NCI-H2107 (cell line): ENCODE measurements at places on chromosomes 11 and 22.
A peak's percentile ranks its signal among the peaks of the same experiment; 100 is the strongest.

DNA sequence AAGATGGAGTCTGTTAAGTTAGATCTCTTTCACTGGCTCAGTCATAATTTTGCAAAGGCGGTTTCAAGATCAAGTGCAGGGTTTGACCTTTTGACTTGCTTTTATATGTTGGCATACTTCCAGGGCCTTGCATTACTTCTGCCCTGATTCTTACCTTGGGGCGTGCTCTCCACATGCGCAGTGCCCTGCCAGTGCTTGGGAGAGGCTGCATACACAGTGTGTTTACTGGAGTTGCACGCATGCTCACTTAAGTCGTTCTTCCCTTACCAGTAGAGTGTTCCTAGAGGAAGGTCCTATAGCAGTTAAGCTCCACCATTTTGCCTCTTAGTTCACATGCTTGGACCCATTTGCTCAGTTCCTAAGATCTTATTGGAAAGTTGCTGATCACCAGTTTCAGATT, 21.0 kb upstream of the TMEM123 start:
- no peak for DNase-seq

- no peak for DNase-seq
Observed at GRCh38 chr11:70510106-70510505, 111.8 kb downstream of the CTTN start.

GRCh38 chr22:30695871-30696655, 1.4 kb downstream of the OSBP2 start:
- DNase-seq = no peak

DNA sequence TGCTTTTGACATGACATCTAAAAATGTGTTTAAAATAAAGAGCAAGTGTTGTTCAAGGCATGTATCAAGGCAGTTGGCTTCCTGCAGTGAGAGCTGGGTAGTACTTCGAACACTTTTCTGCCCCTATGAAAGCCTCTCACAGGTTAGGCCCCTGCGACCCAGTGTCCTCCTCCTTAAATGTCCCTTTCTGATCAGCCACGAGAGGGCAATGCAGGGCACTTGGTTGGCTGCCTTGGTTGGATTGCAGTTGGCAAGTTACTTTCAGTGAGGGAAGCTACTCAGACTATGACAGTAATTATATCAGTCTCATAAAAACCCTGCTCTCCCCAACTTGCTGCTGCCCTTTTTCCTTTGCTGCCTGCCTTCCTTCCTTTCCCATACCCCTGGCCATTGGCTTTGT, 743.8 kb downstream of the NTM start:
- peak; percentile 52 for DNase-seq

DNA sequence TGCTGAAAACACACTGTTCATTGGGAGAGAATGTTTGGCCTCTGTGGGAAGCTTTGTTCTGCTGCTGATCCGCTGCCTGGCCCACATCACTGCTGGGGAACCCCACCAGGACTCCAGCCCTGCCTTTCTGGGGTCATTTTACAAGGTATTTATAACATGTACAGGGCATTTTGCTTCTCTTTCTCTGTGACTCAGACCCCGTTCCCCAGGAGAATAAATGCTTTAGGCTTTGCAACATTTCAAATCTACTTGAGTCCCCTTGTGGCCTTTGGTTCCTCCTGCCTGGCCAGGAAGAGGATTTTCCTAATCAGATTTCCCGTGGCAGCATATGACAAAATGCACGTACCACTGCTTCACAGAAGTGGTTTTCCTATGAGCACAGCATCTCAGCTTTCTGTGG, 43.0 kb downstream of the BTG4 start:
- DNase-seq = no peak

GRCh38 chr11:117796872-117797529, at the start of gene DSCAML1:
DSCAML1 (minus strand) TSS chr11:117797216; CDS start chr11:117797079, 137 bp downstream.
- DNase-seq = no peak

- no peak for DNase-seq
Observed at GRCh38 chr11:66391322-66391721, 19.8 kb upstream of the SLC29A2 start.

DNA sequence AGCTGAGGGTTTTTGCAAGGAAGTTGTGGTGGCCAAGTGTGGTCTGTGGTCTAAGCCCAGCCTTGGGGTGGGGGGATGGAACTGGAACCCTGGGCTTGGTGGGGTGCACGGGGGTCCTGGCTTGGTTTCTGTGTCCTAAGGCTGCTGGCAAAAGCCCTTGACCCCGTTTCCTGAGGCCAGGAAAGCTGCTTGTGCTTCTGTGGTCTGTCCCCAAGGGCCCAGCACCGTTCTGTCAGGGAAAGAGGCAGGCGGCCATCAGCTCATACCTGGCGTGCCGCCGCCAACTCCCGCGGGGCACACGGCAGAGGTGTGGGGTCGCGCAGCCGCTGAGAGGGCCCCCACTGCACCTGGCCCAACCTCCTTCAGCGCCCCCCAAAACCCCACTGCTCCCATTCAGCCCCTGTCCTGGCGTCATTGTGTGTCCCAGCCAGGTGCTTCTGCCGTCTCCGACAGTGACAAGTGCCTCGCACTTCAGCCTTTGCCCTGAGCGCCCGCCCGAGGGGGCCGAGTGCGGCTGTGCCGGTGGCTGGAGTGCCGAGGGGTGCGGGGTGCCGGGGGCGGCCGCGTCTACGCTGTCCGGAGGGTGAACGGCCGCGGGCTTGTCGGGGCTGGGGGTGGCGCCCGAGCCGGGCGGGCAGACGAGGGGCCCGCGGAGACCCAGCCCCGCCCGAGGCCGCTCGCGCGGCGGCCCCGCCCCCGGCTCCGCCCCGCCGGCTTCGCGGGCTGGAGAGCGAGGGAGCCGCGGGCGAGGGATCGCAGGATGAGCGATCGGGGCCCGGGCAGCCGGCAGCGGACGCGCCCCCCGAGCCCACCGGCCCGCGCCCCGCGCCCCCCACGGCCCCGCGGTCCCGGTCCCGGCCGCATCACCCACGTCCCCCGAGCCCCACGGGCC, at the start of gene CNIH2:
TSS of gene CNIH2 (plus strand) at position 705 of the 892 bp plus-strand sequence. CDS start 282 bp downstream, outside the sequence.
- no peak for DNase-seq

GRCh38 chr11:60251485-60252212, 8.7 kb upstream of the MS4A4E start:
- DNase-seq = no peak

DNA sequence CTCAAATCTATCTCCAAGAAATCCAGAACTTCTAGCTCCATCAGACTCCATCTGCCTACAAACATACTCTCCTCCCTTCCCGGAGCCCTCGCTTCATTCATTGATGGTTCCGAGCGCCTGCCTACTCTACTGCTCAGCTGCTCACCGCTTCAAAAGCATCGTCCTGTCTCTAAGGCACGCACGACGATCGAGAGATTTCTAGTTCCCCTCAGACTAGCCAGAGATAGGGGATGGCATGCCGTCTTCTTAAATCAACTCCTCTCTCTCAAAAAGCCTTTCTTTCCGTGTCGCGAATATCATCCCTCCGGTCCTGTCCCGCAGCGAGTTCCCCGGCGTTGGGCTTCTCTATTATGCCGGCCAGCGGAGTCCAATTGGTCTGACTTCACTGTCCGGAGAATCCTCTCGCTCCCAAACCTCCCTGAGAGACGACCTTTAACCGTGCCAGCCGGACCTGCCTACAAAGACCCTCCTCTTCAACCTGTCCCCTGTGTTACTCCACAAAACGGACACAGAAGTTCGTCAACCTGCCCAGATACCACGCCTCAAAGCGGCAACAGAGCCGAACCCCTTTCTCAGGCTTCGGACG, 592 bp downstream of the EEF1G start:
- no peak for DNase-seq

DNA sequence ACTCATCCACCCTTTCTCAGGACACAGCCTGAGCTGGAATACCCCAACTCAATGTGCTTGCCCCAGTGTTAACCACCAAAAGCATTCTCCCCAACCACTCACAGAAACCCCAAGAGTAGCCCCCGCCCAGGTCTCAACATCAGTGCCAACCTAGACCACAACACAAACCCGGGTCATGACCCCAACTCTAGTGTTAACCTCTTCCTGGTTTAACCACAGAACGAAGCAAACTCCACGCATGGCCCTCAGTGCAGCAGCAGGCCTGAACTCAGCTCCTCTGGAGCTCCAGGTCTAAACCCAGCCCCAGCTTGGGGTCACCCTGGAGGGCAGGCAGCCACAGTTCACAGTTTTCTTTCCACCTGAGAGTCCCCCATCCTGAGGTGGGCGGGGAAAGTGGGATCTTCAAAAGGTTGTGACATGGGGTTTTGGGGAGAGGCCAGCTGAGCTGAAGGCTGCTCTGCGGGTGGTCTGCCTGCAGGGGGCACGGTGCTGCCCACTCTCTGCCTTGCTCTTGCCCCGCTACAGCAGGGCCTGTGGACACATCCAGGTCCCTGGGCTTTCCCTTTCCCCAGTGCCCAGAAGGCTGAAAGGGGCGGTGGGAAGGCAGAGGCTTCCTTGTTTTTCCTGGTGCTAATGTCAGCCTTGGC, 37.9 kb downstream of the NECTIN1 start:
- DNase-seq = no peak

DNA sequence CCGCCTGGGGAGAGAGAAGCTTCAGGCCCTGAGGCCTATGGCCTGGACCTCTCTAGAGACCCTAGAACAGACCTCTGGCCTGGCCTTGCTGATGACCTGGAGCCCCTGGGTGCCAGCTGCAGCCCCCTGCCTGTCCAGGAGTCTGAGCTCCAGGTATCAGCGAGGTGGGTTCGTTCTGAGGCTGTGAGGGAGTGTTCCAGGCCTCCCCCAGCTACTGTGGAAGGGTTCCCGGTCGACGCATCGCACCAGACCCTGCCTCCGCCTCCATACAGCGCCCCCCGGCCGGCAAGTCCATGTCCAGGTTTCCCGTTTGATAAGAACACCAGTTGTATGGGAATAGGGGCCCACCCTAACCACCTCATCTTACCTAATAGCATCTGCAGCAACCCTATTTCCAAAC, 111.1 kb downstream of the KCNQ1 start:
- no peak for DNase-seq

DNA sequence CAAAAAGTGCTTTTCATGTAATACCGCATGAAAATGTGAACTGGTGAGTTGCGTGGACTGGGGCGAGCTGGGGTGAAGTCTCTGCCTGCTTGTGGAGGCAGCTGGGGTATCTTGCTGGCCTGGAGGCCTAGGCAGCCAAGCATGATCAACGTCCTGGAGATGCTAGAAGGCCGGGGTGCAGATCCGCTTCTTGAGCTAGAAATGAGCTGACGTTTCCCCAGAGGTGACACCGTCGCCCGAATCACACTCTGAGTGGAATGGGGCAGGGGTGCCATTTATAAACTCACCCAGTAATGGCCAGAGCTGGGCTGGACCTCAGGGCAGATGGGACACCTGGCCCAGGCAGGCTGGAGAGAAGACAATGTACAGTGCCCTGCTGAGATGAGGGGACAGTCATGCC, 1513.0 kb downstream of the TBC1D22A start:
- DNase-seq = no peak

DNA sequence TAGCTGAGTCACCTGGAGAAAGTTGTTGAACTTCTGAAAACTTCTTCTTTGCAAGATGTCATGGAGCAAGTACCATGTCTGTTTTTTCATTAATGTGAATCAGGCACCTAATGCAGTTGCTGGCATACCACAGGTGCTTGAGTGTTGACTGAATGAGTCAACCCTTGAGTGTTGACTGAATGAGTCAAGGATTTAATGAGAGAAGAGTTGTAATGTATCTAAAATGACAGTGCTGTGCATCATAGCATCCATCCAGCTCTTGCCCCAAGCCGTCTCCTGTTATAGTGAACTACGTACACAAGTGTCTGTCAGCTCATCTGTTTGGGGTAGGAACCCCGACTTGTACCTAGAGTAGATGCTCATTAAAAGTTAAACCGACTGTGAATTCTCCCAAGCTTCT, 93.1 kb downstream of the CWC15 start:
- no peak for DNase-seq

GRCh38 chr11:134120143-134120850, 51.4 kb downstream of the JAM3 start:
- DNase-seq = no peak
